ENCODE measurements at places on chromosomes 7 and 10.

DNA sequence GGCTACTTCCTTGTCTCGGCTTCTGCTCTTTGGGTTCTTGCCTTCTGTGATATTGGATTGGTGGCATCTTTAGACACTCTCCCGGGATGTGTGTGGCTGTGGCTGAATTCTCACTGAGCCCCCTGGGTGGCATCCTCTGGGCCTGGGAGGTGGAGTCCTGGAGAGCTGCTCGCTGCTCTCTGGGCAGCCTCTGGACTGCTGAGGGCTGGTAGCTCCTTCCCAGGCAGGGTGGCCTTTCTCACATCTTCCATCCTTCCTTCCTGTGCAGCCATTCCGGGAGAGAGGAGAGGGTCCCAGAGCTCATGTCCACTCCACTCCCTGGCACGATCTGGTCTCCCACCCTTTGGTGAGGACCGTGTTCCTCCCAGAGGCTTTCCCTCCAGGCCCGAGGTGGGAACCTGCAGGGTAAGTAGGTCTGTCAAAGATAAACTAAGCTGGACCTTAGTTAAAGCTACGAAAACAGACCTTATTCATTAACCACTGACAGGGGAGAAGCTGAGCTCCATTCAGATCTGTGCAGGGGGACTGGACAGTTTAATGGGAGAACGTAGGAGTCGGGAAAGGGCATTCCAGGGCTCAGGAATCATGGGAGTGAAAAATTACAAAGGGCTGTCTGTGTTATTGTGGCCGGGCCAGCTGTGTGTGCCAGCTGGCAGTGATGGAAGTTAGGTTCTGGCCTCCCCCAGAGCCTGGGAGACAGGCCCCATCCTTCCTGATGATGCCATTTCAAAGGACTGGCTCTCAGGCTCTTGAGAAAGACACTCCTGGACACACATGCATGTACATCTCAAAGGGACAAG is 8.7 kb downstream of the ATP6V0E2 start:
- DNase-seq, result no peak

DNA sequence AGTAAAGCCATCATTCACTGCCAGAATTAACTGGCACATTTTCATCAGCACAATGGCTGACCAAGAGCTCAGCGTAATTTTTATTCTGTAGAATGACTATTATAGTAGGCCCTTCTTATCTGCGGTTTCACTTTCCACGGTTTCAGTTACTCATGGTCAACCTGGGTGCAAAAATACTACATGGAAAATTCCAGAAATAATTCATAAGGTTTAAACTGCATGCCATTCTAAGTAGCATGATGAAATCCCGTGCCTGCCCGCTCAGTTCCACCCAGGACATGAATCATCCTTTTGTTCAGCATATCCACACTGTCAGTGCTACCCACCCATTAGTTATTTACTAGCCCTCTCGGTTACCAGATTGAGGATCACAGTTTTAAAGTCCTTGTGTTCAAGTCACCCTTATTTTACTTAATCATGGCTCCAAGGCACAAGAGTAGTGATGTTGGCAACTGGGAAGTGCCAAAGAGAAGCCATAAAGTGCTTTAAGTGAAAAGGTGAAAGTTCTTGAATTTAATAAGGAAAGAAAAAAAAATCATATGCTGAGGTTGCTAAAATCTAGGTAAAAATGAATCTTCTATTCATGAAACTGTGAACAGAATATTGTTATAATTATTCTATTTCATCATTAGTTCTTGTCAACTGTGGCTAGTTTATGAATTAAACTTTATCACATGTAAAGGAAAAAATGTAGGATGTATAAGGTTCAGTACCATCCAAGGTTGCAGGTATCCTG is 204.9 kb downstream of the DOCK4 start:
- DNase-seq, result no peak

DNA sequence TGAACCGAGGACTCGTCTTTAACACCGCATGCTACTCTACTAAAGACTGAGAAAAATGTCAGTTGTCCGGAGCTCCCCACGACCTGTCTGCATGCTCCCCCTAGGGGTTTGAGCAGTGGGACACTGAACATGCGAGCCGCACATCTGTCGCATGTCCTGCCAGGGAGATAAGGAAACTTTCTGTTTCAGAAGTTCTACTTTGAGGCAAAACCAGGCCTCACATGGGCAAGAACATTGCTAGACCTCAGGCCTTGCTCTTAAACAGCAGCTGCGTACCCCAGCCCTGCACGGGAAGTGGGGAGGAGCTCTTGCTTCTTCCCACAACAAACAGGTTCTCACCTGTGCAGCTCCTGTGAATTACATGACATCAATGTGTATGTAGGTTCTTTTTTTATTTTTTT is 30.3 kb upstream of the HERPUD2 start:
- DNase-seq, result no peak

- DNase-seq, result peak; percentile 49
These were observed 5.1 kb downstream of the MSRB2 start for GRCh38 chr10:23100331-23101030.

- no peak for DNase-seq
These were observed 92.6 kb upstream of the TCF7L2 start for GRCh38 chr10:112857493-112857892.

DNA sequence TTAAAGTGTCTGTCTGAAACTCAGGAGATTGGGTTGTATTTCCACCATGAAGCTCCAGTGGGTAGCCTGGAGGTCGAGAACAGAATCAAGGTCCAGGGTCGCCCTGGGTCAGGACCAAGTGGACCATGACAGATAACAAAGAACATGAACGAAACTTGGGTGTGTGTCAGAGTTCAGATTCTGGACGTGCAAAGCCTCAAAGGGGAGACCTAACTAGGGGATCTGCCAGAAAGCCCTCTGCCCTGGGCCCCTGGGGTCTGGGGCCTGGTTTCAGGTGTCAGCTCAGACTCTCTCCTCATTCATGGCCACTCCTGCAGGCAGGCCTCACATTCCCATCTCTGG is 1.6 kb downstream of the RASSF4 start:
- DNase-seq, result no peak

GRCh38 chr7:101676956-101677355 is 47.9 kb upstream of the MYL10 start:
- DNase-seq, result no peak

- DNase-seq, result peak; percentile 58
These were observed 2.7 kb upstream of the NRG3 start for GRCh38 chr10:81872206-81872862.

GRCh38 chr10:79002336-79002735 is 66.4 kb upstream of the ZMIZ1 start:
- DNase-seq, result no peak

- no peak for DNase-seq
These were observed 324.7 kb downstream of the ADARB2 start for GRCh38 chr10:1412531-1413189.

DNA sequence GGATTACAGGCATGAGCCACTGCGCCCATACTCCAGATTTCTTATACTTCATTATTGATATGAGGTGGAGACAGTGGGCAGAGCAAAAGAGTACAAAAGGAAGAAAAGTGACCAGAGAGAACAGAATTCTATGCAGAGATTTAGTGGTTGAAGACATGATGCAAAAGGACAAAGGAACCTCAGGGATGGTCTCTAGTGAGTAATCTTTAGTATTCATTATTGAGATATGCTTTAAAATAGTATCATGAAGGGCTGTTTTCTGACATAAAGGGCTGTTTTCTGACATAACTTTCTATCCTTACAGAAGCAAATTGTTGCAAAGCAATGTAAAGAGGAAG is 81.2 kb upstream of the OIT3 start:
- no peak for DNase-seq

- DNase-seq, result no peak
These were observed 50.9 kb upstream of the TM9SF3 start for GRCh38 chr10:96637709-96638108.

GRCh38 chr10:26803849-26804248 is 56.9 kb downstream of the ABI1 start:
- DNase-seq, result no peak

DNA sequence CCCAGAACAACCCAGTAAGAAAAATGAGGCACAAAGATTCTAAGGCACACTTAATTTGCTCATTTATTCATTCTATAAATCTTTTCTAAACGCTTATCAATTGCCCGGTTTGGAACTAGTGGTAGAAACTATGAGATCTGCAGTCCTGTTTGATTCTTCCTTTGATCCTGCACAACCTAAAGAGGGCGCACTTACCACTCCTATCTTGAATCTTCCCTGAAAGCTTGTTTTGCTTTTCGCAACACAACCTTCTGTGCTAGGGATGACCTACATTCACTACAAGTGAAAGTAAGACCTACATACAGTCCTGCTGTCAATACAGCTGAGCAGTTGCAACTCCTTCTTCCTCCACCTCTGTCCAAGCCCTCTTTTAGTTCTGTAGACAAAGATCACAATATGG is 12.6 kb upstream of the ARL4A start:
- peak; percentile 83 for DNase-seq

DNA sequence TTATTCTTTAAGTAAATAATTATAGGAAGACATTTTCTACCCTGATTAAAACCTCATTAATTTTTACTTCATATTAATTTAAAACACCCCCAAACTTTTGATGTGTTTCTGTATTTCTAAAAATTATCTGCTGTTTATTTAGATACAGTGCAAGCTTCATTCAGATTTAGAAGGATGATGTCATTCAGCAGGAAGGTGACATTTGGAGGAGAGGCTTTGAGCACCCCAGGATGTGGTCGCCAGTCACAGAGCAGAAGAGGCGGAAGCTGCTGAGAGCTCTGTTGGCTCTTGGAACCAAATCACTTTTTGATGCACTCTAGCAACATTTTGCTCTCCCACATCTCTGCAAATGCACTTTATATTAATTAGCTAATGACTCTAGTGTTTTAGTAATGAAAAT is 233.9 kb upstream of the CACNA2D1 start:
- peak; percentile 42 for DNase-seq

GRCh38 chr10:125739994-125740679 is 20.6 kb downstream of the EDRF1 start:
- no peak for DNase-seq

- DNase-seq, result no peak
These were observed 55.2 kb upstream of the CCAR1 start for GRCh38 chr10:68665841-68666240.

GRCh38 chr7:85376589-85376988 is 189.7 kb upstream of the SEMA3D start:
- no peak for DNase-seq

DNA sequence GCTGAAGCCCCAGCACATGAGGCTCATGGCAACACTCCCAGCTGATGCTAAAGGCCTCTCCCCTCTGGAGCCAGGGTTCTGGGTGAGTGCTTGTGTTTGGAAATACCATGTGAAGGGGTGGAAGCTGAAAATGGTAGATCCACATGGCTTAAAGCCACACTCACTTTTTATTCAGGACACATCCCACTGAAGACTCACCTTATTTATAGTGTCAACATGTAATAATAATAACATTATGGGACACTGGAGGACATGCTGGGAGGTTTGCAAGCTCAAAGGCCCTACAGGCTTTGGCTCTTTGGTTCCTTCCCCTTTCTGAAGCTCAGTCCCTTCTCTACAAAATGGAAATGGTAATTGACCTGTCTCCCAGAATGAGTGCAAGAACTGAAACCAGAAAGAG is 318.0 kb downstream of the GRID1 start:
- DNase-seq, result no peak

GRCh38 chr7:27163288-27164044 is 1.9 kb downstream of the HOXA9 start:
- DNase-seq, result no peak

- DNase-seq, result no peak
These were observed 60.0 kb upstream of the ACSM6 start for GRCh38 chr10:95133997-95134396.

DNA sequence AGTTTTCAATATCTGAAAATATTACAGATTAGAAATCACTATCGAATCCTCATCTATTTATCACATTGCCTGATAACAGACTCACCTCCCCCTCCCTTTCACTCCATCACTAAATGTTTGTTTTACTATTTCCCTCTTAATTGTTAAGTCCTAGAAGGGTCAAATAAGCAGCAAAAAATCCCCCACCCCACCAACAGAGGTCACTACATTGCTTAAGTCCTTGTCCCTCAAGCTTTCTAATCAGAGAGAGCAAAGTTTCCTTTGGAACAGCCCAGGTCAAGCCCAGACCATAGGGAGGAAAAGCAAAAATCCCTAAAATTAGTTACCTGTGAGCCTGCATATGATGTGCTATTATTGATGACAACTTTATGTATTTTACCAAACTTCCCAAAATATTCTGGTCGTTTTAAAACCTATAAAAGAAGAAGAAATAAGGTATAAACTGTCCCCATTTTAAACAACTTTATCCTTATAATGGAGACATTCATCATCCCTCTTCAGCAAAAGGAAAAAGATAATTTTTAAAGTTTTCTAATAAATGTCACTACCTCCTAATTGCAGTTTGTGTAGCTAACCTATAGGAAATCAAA is 95.0 kb downstream of the CNOT4 start:
- peak; percentile 88 for DNase-seq
